ENCODE measurements at places on chromosomes 1 and 21.

- no peak for DNase-seq
Observed at GRCh38 chr1:31782421-31783410, 18.6 kb upstream of the ADGRB2 start.

DNA sequence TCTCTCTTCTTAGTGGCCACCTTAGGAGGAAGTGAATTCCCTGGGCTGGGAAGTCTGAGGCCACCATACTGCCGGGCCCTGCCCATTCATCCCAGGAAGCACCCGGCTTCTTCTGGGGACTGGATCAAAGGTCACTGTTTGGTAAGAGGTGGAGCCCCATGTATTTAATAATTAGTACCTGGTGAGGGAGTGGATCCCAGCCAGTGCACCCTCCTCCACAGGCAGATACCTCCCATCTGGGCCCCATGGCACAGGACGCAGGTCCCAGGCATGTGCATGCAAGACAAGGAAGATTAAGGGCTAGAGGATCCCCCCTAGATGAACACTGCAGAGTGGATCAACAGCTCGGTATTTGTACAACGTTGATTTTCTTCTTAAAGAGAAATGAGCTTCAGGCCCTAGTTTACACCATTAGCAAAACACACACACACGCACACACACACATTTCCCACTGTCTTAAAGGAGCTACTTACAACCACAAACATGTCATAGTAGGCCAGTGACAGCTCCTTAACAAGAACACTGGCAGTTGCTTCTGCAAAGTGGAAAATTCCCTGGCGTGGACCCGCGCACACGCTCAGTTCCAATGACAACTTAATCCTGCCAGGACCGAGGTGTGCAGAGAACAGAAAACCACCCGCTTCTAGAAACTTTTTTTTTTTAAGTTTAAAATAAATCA lies 90.7 kb downstream of the MRPL37 start:
- DNase-seq = no peak

DNA sequence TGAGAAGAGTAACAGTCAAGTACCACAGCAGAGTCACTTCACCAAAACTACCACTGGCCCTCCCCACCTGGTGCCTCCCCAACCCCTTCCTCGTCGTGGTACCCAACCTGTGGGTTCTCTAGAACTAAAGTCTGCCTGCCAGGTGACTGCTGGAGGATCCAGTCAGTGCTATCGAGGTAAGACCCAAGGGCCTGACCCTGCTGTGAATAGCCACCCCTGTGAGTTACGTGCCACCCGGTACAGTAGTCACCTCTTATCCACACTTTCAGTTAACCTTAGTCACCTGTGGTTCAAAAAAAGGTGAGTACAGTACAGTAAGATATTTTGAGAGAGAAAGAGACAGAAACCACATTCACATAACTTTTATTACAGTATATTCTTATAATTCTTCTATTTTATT lies 16.5 kb downstream of the TTF2 start:
- DNase-seq = no peak

GRCh38 chr1:2152954-2153353 lies 41.6 kb downstream of the FAAP20 start:
- no peak for DNase-seq

GRCh38 chr1:199292896-199293295 lies 654.1 kb downstream of the PTPRC start:
- DNase-seq = no peak

GRCh38 chr1:228366866-228367741 lies 39.5 kb downstream of the TRIM11 start:
- DNase-seq = no peak

DNA sequence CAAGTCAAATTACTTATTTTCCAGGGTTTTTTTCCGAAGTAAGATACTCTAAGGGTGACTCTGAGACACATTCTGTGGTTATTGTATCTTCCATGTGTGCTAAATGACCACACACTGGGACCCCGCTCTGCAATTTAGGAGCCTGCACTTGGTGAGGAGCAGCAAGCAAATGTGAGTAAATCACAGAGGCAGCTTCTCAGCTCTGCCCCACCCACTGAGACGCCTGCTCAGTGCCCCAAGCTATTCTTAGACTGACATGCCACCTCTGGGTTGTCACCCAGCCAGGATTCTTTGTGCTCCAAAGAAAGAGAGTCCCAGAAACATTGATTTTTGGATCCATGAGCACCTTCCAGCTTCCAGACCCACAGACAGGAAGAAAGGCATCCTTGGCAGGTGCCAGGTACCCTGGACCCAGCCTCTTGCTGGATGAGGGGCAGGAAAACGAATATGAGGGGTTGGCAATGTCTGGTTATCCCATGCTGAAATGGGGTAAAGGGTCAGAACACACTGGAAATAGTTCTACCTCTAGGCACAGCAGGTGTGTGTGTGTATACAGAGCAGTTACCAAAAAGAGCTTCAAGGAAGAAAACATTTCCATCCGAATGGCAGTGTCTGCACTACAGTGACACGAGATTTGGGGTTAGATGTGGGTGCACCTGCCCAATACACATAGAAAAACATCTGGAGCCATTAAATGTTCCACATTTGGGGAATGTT lies 41.2 kb downstream of the TNR start:
- no peak for DNase-seq

DNA sequence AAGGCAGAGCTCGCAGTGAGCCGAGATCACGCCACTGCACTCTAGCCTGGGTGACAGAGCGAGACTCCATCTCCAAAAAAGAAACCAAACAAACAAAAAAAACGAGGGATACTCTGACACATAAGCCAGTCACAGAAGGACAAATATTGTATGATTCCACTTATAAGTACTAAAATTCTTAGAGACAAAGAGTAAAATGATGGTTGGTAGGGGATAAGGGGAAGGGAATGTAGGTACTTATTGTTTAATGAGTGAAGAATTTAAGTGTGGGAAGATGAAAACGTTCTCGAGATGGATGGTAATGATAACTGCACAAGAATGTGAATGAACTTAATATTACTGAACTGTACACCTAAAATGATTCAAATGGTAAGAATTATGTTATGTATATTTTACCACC lies 66.7 kb upstream of the GUCA2A start:
- DNase-seq = no peak

- DNase-seq = peak; percentile 93
Observed at GRCh38 chr1:153985941-153986761, at the start of gene RAB13. Gene RAB13 (minus strand): TSS chr1:153986339. CDS start chr1:153986236, 103 bp downstream.

GRCh38 chr1:227945891-227946623 lies 1.7 kb downstream of the WNT9A start:
- DNase-seq = no peak

DNA sequence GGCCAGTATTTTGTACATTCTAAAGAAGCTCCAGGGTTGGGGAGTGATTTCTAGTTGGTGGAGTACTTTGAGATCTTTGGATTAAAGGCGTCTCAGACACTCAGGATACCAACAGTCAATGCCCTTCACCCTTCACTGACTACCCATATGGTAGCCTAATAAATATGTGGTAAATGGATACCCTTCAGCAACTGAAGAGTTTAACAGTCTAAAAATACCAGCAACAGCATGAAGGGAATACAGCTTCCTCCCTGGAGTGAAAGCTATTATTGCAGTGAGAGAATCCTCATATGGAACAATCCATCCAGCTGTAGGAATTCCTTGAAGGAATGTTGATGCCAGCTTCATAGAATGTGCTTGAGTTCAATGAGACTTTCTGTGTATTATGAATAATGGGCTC lies 26.8 kb downstream of the DNAJC11 start:
- peak; percentile 44 for DNase-seq

GRCh38 chr1:155145491-155145890 lies 5.2 kb upstream of the DPM3 start:
- DNase-seq = no peak

DNA sequence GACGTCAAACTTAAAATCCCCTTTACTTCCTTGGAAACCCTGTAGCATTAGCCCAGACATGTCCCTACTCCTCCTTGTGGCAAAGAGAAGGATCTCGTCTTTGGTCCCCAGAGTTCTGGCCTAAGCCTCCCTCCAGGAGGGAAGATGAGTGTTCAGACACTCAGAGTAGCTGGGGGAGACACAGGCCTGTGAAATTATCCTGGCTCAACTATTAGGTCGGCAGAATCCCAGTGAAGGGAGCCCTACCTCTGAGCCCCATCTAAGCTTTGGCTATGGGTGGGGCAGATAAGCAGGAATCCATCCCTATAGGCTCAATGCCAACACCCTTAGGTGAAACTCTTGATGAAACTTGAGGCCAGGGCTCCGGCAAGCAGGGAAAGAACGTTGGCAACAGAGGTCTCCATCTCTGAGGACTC lies 1.7 kb upstream of the SFN start:
- peak; percentile 1 for DNase-seq

DNA sequence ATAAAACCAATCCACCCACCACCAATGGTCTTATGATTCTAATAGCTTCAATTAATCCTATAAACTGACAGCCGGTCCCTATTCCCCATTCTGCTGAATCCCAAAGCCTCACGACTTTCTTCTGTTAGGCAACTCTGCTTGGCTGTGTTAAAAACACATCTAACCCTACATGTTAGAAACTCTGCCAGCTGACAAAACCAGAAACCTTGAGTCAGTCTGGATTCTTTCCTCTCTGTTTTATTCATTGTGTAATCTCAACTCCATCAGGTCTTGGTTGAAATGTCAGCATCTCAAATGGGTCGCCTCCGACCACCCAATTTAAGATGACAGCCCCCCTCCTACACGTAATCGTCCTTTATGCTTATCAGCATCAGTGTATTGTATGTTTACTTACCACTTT lies 312.1 kb downstream of the DISC1 start:
- DNase-seq = no peak

GRCh38 chr21:36450511-36450910 lies 29.4 kb downstream of the CLDN14 start:
- peak; percentile 21 for DNase-seq

- DNase-seq = no peak
Observed at GRCh38 chr21:45898028-45898350, 83.6 kb upstream of the COL6A1 start.

DNA sequence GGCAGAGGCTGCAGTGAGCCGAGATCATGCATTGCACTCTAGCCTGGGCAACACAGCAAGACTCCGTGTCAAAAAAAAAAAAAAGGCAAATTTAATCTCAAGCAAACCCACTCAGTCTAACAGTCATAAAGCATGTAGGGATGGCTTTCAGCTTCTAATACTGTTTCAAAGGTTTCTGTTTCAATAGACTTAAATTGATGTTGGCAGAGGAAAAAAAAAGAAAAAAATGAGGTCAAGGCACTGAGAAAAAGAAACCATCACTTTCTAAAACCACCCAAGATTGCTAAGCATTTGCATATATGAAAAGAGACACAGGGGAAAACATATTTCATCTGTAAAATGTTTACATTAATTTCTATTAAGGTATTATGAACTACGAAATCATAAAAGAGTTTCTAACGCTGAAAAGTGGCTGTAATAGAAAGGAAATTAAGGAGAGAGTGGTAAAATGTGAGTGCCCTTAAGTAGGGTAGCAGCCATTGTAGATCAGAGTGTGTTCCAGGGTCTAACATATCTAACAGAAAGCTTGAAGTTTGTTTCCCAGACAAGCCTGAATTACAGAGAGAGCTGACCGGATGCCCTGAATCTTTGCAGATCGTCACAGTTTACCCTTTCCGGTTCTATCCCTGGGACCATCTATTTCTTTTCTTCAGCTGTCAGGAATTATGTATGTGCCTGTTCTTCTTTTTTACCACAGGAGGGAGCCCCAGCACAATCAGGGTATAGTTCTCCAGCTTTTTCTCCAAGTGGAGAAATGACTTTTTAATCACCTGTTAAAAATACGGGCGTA lies 70.0 kb downstream of the PLD5 start:
- peak; percentile 40 for DNase-seq

- no peak for DNase-seq
Observed at GRCh38 chr1:97783751-97784150, 137.1 kb downstream of the DPYD start.

- peak; percentile 20 for DNase-seq
Observed at GRCh38 chr1:38444311-38444710, 397.7 kb upstream of the POU3F1 start.

- no peak for DNase-seq
Observed at GRCh38 chr21:42263591-42264131, 44.7 kb downstream of the ABCG1 start.

DNA sequence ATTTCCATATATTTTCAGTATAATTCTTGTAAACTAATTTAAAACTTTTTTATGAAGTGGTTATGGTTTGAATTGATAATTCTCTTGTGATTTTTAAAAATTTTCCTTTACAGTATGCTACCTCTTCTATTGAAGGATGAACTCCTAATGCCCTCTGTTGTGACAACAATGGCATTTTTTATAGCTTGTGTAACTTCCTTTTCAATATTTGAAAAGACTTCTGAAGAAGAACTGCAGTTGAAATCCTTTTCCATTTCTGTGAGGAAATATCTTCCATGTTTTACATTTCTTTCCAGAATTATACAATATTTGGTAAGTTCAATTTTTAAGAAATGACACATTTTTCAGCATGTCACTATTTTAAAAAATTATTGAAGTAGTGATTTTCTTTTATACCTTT lies 61.4 kb downstream of the ALG6 start:
- no peak for DNase-seq

DNA sequence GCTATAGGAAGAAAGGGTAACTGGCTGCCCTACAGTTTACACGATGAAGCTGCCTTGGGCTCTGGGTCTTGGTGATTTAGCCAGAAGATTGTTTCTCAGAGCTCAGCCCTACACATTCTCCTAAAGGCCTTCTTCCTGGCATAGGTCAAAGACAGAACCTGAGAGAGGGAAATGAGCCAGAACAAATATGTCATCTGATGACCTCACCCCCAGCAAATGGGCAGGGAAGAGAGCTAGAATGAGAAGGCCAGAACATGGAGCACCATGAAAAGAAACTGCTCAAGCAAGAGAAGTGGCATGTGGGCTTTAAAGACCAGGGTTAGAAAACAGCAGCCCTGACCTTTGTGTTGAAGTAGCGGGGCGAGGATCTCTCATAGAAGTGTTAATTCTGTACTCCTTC lies 5.5 kb upstream of the ILDR2 start:
- DNase-seq = peak; percentile 53

- DNase-seq = peak; percentile 48
Observed at GRCh38 chr1:205319081-205320018, 2.2 kb downstream of the NUAK2 start.

GRCh38 chr1:26160527-26161414 lies 1.9 kb downstream of the FAM110D start:
- no peak for DNase-seq

GRCh38 chr1:156705918-156706656 lies 704 bp upstream of the CRABP2 start:
- DNase-seq = no peak

DNA sequence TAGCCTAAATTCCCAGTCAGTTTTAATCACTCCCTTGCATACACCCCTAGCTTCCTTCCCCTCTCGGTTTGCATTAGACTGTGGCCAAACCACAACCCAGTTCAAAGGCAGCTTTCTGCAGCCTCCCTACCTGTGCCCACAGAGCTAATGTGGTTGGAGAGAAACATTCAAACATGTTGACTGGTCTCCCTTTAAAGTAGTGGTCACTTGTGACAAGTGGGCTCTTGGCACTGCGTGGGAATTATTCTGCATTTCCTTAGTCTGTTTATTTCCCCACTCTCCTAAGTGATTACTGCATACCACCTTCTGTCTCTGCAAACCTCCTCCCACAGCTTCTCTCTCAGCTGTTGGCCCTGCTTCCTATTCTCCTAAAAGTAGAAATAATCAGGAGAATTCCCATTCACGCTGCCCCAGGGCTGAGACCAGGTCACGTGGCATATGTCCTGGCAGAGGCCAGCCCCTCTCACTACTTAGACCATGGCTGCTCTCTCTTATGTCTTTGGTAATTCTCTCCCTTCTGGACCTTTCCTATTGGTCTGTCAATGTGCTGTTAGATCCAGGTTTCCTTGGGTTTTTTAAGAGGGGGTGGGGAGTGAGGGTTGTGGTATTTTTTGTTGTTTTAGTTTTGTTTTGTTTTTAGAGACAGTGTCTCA lies 38.4 kb upstream of the CD101 start:
- DNase-seq = no peak

- DNase-seq = no peak
Observed at GRCh38 chr21:46604975-46605766, at the start of gene S100B. Gene S100B (minus strand): TSS chr21:46605082. CDS start chr21:46602415, 2,667 bp downstream.

Measured in kidney glomerular epithelial cell (primary cell).